ENCODE measurements at places on chromosomes 2 and 18.

DNA sequence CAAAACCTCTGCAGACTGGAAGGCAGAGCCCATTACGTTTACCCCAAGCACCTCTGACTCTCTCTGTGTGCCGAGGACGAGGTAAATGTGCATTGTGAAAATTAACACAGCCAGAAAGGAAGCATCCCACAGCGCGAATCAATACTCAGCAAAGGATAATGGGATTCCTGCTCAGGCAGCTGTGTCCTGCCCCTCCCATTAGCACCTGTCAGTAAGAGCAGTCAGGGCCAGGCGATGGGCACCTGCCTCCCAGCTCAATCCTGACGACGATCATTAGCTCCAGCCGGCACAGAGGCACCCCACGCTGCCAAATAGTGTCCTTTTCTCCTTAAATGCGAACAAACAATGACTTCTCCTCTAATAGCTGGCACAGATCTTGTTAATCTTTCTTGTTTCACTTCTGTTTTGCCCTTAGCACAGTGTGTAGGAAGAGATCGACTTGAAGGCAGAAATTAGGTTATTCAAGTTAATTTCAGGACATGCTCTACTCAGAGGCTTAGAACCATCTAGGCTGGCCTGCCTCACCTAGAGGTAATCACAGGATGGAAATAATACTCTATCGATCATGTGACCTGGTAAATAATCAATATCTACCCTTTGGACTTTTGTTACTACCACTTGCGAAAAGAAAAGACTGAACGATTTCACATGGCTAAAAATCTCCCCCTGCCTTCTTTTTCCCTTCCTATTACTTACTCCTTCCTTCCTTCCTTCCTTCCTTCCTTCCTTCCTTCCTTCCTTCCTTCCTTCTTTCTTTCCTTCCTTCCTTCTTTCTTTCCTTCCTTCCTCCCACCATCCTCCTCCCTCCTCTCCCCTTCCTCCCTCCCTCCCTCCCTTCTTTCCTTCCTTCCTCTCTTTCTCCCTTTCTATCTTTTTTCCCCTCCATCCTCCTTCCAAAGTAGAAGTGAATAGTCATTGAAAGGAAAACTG is 487.9 kb upstream of the ID2 start:
- no peak for DNase-seq

GRCh38 chr2:16245481-16246054 is 305.2 kb downstream of the MYCN start:
- no peak for DNase-seq

DNA sequence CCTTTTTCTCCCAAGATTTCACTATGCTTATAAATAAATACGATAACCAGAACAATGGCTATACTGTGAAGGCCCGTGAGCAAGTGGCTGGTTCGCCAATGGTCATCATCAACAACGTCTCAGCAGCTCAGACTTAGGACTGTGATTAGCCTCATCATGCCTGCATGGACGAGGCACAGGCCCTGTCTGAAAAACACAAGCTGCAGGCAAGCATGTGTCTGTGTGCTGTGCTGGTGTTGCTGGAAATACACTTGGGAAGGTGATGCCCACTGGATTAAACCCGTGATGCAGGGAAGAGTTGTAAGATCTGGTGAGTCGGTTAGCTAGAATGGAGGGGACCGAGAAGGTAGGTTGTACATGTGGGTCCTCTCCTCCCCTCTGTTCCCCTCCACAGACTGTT is 111.5 kb upstream of the EPC2 start:
- no peak for DNase-seq

DNA sequence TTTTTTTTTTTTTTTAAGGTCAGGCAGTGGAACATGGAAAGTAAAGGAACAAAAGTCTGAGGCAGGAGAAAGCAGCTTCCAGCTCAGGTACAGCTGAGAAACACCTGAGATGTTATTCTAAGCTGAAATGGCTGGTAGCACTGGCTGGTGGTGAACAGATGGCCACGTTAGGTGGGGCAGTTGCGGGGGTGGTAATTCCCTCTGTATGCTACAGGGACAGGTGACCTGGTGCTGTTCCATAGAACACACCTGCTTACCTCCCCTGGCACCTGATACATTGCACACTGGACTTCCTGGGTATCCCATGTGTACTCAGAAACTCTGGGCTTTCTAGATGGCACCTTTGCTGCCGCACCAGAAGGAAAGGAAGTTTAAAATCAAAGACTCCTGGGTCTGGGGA is 333.3 kb downstream of the SLC8A1 start:
- DNase-seq = no peak

DNA sequence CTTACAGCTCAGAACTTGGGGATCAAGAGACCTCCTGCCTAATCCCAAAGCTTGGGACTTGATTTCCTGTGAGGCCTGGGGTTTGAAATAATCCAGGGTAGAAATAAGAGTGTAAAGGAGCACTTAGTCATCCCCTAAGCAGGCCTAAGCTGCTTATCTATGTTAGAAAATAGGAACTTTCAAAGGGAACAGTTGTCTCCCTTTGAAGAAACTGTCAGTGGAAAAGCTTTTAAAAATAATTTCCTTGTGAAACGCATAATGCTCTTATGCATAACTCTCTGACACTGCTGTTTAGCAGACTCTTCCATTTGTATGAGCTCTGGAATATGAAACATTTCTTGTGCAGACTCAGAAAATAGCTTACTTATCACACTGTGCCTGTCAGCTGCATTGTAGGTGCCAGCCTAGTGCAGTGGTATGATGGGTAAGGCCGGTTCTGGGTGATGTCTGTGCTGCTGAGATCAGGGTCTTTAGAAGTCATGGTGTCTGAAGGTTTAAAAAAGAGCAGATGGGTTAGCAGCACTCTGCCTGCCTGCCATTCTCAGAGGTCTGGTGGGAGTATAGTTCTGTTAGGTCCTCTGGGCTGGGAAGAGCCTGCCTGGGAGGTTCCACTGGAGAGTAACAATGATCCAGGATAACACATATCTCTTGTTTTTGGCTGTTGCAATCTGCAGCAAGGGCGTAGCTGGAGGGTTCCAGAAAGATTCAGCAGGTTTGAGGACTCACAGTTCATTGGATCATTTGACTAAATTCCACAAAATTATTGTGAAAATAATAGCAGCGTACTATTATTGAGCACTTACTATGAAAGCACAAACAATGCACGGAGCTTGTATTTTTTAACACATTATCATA is 283.2 kb upstream of the MEX3C start:
- no peak for DNase-seq

DNA sequence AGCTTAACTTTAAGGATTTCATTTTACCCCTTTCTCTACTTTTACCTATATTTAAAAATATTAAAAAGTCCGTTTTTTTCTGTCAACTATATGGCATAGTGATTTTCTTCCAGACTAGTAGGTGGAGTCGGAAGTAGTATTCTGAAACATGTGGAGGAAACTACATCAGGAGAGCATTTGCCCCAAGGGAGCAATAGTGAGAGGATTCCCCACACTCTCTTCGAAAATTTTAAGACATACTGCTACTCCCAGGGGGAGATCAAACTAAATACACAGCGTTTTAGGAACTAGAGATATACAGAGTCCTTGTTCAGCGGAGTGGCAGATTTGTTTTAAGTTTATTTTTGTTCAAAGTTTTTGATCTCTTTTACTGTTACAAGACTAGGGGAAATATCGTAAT is 40.6 kb downstream of the METAP1D start:
- no peak for DNase-seq

GRCh38 chr2:177906041-177906718 is 166.4 kb downstream of the PDE11A start:
- peak; percentile 64 for DNase-seq

GRCh38 chr18:77199707-77200106 is 49.9 kb upstream of the GALR1 start:
- DNase-seq = no peak

DNA sequence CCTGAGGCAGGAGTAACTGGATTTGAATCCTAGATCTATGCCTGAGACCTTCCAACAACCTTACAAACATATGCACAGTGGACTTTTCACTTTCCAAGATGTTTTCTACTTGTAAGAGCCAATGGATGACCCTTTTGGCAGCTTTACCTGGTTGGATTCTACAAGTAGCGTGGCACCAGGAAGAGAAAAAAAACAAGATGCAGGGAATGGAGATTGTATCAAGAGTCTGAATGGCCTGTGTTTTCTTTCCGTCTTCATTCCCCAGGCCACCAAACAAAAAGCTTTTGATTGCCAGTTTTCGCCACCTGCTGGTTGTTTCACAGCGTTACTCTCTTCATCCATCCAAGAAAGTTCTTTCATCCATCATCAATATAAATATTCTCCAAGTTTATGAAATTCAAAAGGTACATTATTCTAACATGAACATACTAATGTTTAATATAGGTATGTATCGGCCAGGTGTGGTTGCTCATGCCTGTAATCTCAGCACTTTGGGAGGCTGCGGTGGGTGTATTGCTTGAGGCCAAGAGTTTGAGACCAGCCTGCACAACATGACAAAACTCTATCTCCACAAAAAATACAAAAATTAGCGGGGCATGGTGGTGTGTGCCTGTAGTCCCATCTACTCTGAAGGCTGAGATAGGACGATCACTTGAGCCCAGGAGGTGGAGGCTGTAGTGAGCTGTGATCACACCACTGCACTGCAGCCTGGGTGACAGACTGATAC is 3.5 kb upstream of the BCL2 start:
- DNase-seq = peak; percentile 80

- no peak for DNase-seq
These were observed 72.5 kb downstream of the NFATC1 start for GRCh38 chr18:79468119-79468789.

DNA sequence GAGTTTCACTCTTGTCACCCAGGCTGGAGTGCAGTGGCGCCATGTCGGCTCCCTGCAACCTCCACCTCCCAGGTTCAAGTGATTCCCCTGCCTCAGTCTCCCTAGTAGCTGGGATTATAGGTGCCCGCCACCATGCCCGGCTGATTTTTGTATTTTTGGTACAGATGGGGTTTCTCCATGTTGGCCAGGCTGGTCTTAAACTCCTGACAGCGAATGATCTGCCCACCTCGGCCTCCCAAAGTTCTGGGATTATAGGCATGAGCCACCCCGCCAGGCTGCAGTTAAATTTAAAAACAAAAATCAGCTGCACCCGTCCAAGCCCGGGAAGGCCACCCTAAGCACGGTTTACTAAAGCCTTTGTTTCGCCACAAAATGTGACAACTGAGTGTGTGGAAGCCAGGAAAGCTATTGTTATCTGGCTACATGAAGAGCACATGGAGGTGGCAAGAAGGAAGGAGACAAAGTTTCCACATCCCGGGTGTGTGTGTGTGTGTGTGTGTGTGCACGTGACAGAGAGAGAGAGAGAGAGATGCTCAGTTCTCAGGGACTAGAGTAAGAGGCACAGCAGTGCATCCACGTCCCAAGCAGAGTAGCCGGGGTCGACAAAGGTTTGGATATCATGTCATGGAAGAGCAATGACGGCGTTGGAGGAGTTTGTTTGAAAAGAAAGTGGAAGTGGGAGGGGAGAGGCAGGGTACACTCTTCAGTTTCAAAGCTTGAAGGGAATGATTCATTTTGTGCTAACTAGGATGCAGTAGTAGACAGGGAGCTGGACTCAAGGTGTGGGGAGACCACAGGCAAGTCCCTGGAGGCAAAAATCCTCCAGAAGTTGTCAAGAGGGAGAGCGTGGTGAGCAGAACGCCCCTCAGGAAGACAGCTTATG is 20.1 kb downstream of the INPP5D start:
- DNase-seq = no peak

- DNase-seq = no peak
These were observed 965.2 kb upstream of the FANCL start for GRCh38 chr2:59206361-59206760.

GRCh38 chr2:39738936-39739335 is 40.1 kb downstream of the THUMPD2 start:
- DNase-seq = no peak

GRCh38 chr2:204982303-204982702 is 437.0 kb downstream of the PARD3B start:
- peak; percentile 35 for DNase-seq

- DNase-seq = no peak
These were observed 32.1 kb upstream of the COLEC12 start for GRCh38 chr18:532632-533031.

- DNase-seq = no peak
These were observed 5.1 kb downstream of the PSD4 start for GRCh38 chr2:113178891-113179290.

GRCh38 chr18:51278045-51278649 is 80.7 kb upstream of the MEX3C start:
- DNase-seq = peak; percentile 71

GRCh38 chr18:22829781-22830180 is 103.3 kb upstream of the RBBP8 start:
- no peak for DNase-seq

- DNase-seq = no peak
These were observed 1020.4 kb downstream of the CBLN2 start for GRCh38 chr18:71523483-71524435.

DNA sequence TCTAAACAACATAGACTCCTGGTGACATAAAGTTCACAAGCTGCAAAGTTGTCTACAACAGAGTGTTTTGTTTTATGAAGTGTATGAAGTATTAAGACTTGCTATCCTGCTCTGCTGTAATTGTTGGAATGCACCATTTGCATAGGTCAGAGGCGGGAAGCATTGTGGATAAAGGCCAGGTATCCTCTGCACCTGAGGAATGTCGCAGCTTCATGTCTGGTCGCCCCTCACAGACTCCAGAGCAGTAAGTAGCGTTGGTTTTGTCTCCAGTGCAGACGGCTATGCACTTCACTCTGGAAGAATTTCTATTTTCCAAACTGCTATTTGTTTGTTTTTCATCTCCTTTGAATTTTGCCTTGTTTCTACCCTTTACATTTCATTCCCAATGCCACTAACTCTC is 63.1 kb downstream of the UNC80 start:
- DNase-seq = no peak

DNA sequence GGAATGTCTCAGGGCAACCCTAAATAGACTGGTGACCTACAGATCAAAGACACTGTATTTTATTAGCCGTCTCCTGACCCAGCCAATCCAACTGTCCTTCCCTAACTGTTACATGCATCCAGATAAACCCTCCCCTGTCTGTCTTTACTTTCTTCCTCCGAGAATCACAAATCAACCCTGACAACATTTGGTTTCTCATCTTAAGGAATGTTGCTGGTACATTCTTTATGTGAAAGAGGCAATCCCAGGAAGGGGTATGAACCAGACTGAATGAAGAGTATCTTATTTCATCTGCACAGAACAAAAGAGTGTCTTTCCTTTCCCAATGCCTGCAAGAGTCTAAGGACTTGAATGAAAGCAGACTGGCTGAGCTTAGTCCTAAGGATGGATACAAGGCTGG is 113.9 kb upstream of the LTBP1 start:
- DNase-seq = peak; percentile 21

GRCh38 chr18:66795051-66795450 is 191.2 kb upstream of the CDH19 start:
- no peak for DNase-seq

GRCh38 chr2:9782197-9782719 is 61.0 kb upstream of the TAF1B start:
- DNase-seq = no peak

DNA sequence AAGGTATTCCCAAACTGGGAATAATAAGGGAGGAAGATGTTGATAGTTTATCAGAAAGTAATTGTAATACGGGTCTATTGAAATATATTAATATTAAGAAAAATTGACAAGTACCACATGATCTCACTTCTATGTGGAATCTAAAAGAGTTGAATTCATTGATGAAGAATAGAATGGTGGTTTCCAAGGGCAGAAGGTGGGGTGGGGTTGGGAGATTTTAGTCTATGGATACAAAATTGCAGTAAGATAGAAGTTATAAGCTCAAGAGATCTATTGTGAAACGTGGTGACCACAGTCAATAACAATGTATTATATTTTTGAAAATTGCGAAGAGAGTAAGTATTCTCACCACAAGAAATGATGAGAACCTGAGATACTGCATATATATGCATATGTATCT is 38.9 kb downstream of the COL3A1 start:
- DNase-seq = no peak

GRCh38 chr2:230358305-230358704 is 31.3 kb downstream of the SP140L start:
- DNase-seq = no peak

Data from HAP-1 (cell line).